ENCODE measurements at places on chromosomes 3 and 15. TPM values are rescaled to one million over a fixed set of nuclear protein-coding genes. Genes with fewer than 3 reads are reported as not detected.

GRCh38 chr3:126728680-126729079 lies 24.6 kb downstream of the CHCHD6 start:
- no peaks in the 10 kb centered on the region for H3K36me3 ChIP-seq
- H3K27ac ChIP-seq: no peak overlapping the region
- no peak for DNase-seq
- no peak overlapping the region for H3K4me3 ChIP-seq

DNA sequence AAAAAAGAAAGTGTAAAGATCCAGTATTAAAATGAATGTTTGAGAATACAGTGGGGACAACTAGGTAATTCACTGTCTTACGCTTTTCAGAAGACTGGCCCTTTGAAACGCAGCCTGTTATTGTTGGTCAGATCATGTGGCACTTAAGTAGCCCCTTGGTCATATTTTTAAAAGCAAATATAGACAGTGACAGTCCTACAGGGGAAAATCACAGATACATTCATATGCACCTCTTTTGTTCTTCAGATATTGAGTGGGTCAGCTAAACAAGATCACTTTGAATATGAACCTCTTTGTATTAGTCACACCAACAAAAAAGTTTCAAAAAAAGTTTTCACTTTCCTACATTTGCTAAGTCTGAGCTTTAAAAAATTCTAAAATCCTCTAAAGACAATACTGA lies 36.0 kb downstream of the TIGIT start:
- H3K27ac ChIP-seq: no peak overlapping the region
- DNase-seq: no peak
- no peaks in the 10 kb centered on the region for H3K36me3 ChIP-seq
- no peaks in the 10 kb centered on the region for H3K27me3 ChIP-seq

- H3K27me3 ChIP-seq: no peaks in the 10 kb centered on the region
- H3K36me3 ChIP-seq: no peaks in the 10 kb centered on the region
- no peak overlapping the region for H3K4me3 ChIP-seq
- no peak for DNase-seq
- no peak overlapping the region for H3K27ac ChIP-seq
These were observed 55.4 kb downstream of the ATP13A4 start for GRCh38 chr3:193499136-193499770.

DNA sequence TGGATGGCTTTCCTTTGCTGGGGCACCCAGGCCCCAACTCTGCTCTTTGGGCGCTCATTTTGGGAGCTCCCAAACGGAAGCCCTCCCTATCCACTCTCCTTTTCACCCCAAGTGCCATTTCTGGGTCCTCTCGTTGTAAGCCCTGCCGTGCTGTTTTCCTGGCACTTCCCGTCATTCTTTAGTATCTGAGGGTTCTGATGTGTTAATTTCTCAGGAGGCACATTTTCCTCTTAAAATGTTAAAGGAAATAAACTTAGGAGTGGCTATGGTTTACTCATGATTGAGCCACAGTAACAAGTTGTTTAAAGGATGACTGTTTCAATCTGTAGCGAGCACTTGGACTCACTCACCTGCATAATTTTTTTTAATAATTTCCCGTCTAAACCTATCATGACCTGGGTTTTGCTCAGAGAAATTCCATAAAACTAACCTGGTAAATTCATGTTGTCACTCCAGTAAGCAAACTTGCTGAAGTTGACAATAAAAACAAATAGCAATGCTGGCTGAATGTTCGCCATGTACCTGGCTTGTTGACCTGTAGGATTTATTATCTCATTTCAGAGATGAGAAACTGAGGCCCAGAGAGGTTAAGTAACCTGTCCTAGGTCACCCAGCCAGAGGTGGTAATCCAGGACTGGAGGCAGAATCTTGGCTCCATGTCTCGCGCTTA lies 10.6 kb downstream of the ALDH1A3 start:
- no peaks in the 10 kb centered on the region for H3K27me3 ChIP-seq
- H3K4me3 ChIP-seq: no peak overlapping the region
- H3K4me1 ChIP-seq: no peaks in the 10 kb centered on the region
- H3K36me3 ChIP-seq: no peaks in the 10 kb centered on the region
- DNase-seq: no peak

The ZNF860 gene
- total RNA-seq: 4.7 TPM

DNA sequence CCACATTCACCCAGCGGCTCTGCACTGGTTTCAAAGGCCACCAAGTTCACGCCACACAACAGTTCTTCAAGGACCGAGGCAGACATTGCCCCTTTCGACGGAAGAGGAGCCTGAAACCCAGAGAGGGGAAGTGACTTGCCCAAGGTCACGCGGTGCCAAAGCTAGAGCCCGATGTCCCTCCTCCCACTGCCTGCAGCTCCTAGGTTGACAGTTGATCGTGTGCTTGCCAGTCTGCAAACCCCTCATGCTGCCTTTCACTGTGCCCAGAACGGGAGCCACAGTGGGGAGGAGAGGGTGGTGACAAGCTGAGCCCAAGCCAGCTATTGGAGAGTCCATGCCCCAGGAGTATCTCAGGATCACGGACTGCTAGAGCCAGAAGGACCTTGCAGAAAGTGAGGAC lies 230.9 kb downstream of the XXYLT1 start:
- no peak for DNase-seq
- no peaks in the 10 kb centered on the region for H3K36me3 ChIP-seq
- no peak overlapping the region for H3K27ac ChIP-seq
- H3K27me3 ChIP-seq: no peaks in the 10 kb centered on the region

GRCh38 chr15:80202016-80202315 lies 49.2 kb downstream of the FAH start:
- DNase-seq: no peak
- H3K4me3 ChIP-seq: no peak overlapping the region

The CCDC9B gene
- 0.95 TPM for total RNA-seq

The CCDC33 gene
- not detected for total RNA-seq

DNA sequence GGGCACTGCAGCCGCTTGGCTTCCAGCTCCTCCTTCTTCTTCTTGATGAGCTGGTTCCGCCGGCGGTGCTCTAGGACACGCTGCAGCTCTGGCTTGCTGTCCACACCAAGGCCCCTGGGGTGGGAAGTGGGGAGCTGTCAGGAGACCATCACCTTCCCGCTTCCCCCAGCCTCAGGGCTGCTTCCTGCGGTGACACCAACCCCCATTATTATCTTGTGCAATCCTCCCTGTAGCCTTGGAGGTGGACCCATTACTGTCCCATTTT lies 10.0 kb downstream of the FAM107A start:
- no peak for DNase-seq
- H3K4me1 ChIP-seq: peaks cover 22% of the 10 kb centered on the region

The PRR20G gene
- total RNA-seq: not detected

- H3K36me3 ChIP-seq: no peaks in the 10 kb centered on the region
- DNase-seq: no peak
- no peaks in the 10 kb centered on the region for H3K4me1 ChIP-seq
- no peaks in the 10 kb centered on the region for H3K27me3 ChIP-seq
- no peak overlapping the region for H3K4me3 ChIP-seq
These were observed 76.1 kb upstream of the THBS1 start for GRCh38 chr15:39504808-39505207.

The CHRM5 gene
- total RNA-seq: not detected

The CEMIP gene
- total RNA-seq: 0.07 TPM

- DNase-seq: no peak
- no peaks in the 10 kb centered on the region for H3K36me3 ChIP-seq
- H3K4me1 ChIP-seq: peaks cover 12% of the 10 kb centered on the region
- no peaks in the 10 kb centered on the region for H3K27me3 ChIP-seq
- no peak overlapping the region for H3K27ac ChIP-seq
These were observed 57.5 kb upstream of the KLF13 start for GRCh38 chr15:31268911-31269784.

DNA sequence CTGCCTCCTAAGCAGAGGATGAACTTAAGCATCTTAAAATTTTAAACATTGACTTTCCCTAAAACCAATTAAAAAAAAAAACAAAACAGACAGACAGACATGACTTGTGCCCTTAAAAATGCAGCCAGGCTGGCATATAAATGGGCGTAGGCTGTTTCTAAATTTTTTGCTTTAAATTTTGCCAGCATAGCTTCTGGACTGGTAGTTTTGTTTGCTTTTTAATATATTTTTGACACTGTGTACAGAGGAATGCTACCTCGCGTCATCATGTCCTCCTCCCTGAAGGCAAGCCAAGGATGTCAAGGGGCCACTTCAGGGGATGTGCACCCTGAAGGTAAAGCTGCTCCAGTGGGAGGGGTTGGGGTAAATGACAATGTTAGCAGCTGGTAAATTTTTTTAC lies 134.8 kb downstream of the PGPEP1L start:
- H3K4me1 ChIP-seq: peaks cover 13% of the 10 kb centered on the region
- no peaks in the 10 kb centered on the region for H3K27me3 ChIP-seq
- H3K27ac ChIP-seq: no peak overlapping the region
- no peaks in the 10 kb centered on the region for H3K36me3 ChIP-seq

GRCh38 chr3:142148044-142148791 lies 1.1 kb downstream of the TFDP2 start:
- no peaks in the 10 kb centered on the region for H3K36me3 ChIP-seq
- no peaks in the 10 kb centered on the region for H3K27me3 ChIP-seq
- no peaks in the 10 kb centered on the region for H3K4me1 ChIP-seq
- no peak for DNase-seq

DNA sequence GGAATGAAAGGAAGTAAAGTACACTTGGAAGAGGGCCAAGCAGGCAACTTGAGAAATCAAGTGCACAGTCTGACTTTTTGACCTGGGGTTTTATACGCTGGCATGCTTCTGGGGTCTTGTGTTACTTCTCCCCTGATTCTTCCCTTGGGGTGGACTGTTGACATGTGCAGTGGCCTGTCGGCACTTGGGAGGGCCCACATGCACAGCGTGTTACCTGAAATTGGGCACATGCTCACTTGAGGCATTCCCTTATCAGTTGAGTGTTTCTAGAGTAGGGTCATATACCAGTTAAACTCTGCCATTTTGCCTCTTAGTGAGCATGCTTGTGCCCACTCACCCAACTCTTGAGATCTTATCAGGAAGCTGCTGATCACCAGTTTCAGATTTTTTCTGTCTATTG lies 329.1 kb upstream of the SOX2 start:
- H3K4me3 ChIP-seq: no peak overlapping the region
- no peak overlapping the region for H3K27ac ChIP-seq
- no peaks in the 10 kb centered on the region for H3K36me3 ChIP-seq
- no peaks in the 10 kb centered on the region for H3K4me1 ChIP-seq

The TRH gene
- not detected for total RNA-seq

DNA sequence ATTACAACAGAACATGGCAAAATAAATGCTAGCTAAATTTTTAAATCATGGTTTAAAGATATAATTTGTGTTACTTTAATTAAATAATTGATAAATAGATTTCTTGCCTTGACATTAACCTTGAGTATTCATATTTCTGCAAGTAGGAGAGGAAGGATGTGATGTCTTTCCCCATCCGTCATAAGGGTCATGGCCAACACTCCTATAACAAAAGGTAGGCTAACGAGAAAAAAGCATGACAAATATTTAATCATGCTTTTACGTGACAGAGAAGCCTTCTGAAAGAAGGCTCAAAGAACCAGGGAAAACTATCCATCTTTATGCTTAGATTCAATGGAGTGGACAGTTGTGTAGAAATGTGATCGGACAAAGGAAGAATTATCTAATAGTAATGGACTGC lies 135.2 kb downstream of the SERPINI1 start:
- H3K4me3 ChIP-seq: no peak overlapping the region
- H3K27ac ChIP-seq: no peak overlapping the region
- no peaks in the 10 kb centered on the region for H3K27me3 ChIP-seq
- H3K4me1 ChIP-seq: no peaks in the 10 kb centered on the region

The HIGD2B gene
- total RNA-seq: not detected

- no peaks in the 10 kb centered on the region for H3K4me1 ChIP-seq
- H3K27me3 ChIP-seq: no peaks in the 10 kb centered on the region
- H3K36me3 ChIP-seq: no peaks in the 10 kb centered on the region
- H3K27ac ChIP-seq: no peak overlapping the region
- DNase-seq: no peak
These were observed 631.7 kb upstream of the CCDC54 start for GRCh38 chr3:106745344-106746168.

The COL8A1 gene
- total RNA-seq: not detected

- H3K4me1 ChIP-seq: no peaks in the 10 kb centered on the region
- no peak overlapping the region for H3K27ac ChIP-seq
- no peak overlapping the region for H3K4me3 ChIP-seq
- H3K27me3 ChIP-seq: no peaks in the 10 kb centered on the region
- no peaks in the 10 kb centered on the region for H3K36me3 ChIP-seq
- DNase-seq: no peak
These were observed 41.4 kb downstream of the ABTB1 start for GRCh38 chr3:127714125-127714571.

The TRPM1 gene
- not detected for total RNA-seq

The CEP70 gene
- total RNA-seq: 18.5 TPM

GRCh38 chr15:80093854-80094418 lies 34.5 kb downstream of the ZFAND6 start:
- H3K27ac ChIP-seq: no peak overlapping the region
- H3K27me3 ChIP-seq: no peaks in the 10 kb centered on the region
- DNase-seq: no peak
- H3K4me1 ChIP-seq: no peaks in the 10 kb centered on the region

The ZNF385D gene
- not detected for total RNA-seq

DNA sequence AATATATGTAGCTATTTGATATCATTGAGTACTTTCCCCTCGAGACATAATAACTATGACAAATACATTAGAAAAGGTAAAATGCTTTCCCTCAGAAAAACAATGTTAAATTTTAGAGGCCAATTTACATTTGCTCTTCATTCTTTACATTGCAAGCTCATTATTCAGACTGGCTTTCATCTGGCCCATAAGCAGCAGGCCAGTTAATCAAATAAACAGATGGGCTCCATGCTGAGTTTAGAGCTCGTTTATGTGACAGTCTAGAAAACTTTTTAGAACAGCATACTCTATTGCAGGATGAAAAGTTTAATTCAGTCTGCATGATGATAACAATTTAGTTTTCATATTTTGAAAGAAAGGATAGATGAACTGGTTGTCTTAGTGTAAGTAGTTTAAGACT lies 150.6 kb downstream of the DUT start:
- H3K27ac ChIP-seq: no peak overlapping the region
- no peaks in the 10 kb centered on the region for H3K4me1 ChIP-seq
- no peaks in the 10 kb centered on the region for H3K27me3 ChIP-seq

- H3K27me3 ChIP-seq: no peaks in the 10 kb centered on the region
- no peak overlapping the region for H3K27ac ChIP-seq
- H3K4me3 ChIP-seq: no peak overlapping the region
- DNase-seq: no peak
- no peaks in the 10 kb centered on the region for H3K4me1 ChIP-seq
- no peaks in the 10 kb centered on the region for H3K36me3 ChIP-seq
These were observed 29.3 kb upstream of the MYO1E start for GRCh38 chr15:59401824-59402569.

DNA sequence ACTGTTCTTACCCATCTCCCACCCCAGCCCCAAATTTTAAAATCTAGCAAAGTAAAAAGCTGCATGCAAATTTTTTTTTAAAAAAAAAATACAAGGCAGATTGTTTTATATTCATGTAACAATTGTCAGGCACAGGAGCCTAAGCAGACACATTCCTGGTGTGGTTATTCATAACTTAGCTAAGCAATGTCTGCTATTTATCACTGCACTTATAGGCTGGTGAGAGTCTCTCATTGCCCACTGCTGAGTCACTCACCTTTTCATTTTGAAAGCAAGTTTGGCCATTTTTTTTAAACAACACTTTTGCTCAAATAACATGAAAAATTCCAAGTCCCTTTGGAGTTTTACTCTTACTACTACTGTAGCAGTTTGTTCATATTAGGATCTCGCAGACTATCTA lies 413.9 kb downstream of the RBMS3 start:
- DNase-seq: peak; percentile 43
- H3K27me3 ChIP-seq: no peaks in the 10 kb centered on the region

GRCh38 chr3:46908294-46908985 lies 30.9 kb downstream of the PTH1R start:
- H3K36me3 ChIP-seq: no peaks in the 10 kb centered on the region
- no peak overlapping the region for H3K4me3 ChIP-seq
- no peak for DNase-seq
- no peaks in the 10 kb centered on the region for H3K27me3 ChIP-seq
- no peaks in the 10 kb centered on the region for H3K4me1 ChIP-seq
- H3K27ac ChIP-seq: no peak overlapping the region

The SLC22A14 gene
- 0.14 TPM for total RNA-seq

Measured in Caco-2 (cell line).